Mammary epithelial cell (primary cell): ENCODE measurements at places on chromosomes 6 and 20. TPM values are rescaled to one million over a fixed set of nuclear protein-coding genes. Genes with fewer than 3 reads are reported as not detected.

FOXP4 gene
- 5.7 TPM for polyA plus RNA-seq

KCNK5 gene
- 0.40 TPM for polyA plus RNA-seq

NRN1 gene
- not detected for polyA plus RNA-seq

SEMG1 gene
- not detected for polyA plus RNA-seq
